Fibroblast of gingiva (primary cell): ENCODE measurements at places on chromosomes 6 and 20.

- DNase-seq: no peak
Measured at GRCh38 chr6:16322666-16323312, 84.4 kb downstream of the GMPR start.

DNA sequence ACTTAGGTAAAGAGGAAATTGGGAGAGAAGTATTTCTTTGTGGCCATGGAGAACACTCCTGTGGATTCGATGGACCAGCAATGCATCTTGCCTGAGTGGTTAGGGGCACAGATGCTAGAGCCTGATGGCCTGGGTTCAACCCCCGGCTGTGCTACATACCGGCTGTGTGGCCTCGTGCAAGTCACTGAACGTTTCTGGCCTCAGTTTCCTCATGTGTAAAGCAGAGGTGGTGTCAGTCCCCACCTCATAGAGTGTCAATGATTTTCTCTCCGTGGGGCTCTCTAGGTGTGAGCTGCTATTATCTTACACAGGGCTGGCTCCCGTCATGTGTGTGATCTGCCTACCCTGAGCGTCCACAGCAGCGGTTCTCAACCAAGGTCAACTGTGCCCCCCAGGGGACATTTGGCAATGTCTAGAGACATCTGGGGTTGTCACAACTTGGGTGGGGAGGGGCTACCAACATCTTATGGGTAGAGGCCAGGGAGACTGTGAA is 50.0 kb upstream of the PTPN1 start:
- DNase-seq: no peak

GRCh38 chr6:107819964-107820337 is 4.2 kb downstream of the SCML4 start:
- DNase-seq: no peak

GRCh38 chr6:11833626-11834592 is 55.3 kb upstream of the ADTRP start:
- DNase-seq: no peak

GRCh38 chr20:49424536-49424935 is 57.9 kb downstream of the KCNB1 start:
- DNase-seq: no peak

DNA sequence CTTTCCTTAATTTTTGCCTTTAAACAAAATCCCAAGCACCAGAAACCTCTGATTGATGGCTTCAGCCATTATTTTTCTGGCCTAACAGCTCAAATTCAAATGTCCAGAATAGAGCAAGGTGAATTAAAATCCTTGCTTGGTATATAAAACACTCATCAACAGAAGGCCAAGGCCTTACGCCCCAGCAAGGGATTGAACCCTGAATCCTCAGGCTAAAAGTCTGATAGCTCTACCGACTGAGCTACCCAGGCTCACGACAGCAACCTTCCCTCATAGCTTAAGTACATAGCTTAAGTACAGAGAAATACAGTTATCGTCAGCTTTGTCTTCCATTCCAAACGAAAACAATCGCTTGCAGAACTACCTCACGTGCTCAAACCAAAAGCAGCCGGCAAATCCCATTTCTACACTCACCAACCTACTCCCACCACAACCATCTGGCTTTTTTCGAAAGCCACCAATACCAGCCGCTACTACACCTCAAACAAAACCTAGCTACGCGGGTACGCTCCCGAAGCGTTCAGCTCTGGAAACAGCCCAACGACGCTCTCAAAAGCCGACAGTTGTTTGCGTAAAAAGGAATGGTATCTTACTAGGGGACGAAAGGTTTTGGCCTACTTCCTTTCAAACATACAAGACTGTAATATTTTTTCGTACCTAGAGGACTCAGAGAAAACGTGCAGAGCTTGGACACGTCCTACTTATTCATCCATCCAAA is 167.5 kb downstream of the GPX5 start:
- DNase-seq: peak; percentile 22

- DNase-seq: peak; percentile 95
Measured at GRCh38 chr6:79421707-79422484, 115.3 kb downstream of the LCA5 start.

GRCh38 chr6:130848945-130849344 is 21.7 kb downstream of the SMLR1 start:
- DNase-seq: no peak

GRCh38 chr20:50957276-50957675 is 1.1 kb downstream of the DPM1 start:
- DNase-seq: peak; percentile 27

GRCh38 chr20:44204156-44204831 is 6.3 kb downstream of the OSER1 start:
- DNase-seq: peak; percentile 88

- DNase-seq: no peak
Measured at GRCh38 chr6:112439432-112439831, 92.3 kb downstream of the RFPL4B start.

GRCh38 chr6:19662911-19663310 is 174.3 kb upstream of the ID4 start:
- DNase-seq: no peak

DNA sequence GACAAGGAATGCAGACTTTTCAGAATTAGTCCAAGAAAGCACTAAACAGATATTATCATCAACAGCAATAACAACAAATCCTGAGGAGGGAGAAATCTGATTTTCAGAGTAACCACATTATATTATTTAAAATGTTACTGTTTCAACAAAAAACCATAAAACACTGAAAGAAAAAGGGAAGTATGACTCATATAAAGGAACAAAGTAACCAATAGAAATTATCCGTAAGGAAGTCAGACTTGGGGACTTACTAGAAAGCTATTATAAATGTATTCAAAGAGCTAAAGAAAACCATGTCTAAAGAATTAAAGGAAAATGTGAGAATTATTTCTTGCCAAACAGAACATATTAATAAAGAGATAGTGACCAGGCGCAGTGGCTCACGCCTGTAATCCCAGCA is 98.1 kb downstream of the MYLK4 start:
- DNase-seq: no peak

DNA sequence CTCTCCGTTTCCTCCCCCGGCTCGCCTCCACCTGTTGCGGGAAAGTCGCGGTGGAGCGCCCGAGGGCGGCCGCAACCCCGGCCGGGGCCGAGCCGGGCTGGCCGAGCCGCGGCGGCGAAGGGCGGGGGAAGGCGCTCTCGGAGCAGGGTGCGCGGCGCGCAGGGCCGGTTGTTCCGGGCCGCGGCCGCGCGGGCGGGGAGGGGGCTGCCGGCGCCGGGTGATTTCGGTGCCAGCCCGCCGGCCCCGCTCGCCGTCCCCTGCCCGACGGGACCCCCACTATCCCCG is 235 bp downstream of the MAP7 start:
- DNase-seq: no peak

GRCh38 chr6:34526992-34527728 is 29.0 kb downstream of the SPDEF start:
- peak; percentile 83 for DNase-seq

DNA sequence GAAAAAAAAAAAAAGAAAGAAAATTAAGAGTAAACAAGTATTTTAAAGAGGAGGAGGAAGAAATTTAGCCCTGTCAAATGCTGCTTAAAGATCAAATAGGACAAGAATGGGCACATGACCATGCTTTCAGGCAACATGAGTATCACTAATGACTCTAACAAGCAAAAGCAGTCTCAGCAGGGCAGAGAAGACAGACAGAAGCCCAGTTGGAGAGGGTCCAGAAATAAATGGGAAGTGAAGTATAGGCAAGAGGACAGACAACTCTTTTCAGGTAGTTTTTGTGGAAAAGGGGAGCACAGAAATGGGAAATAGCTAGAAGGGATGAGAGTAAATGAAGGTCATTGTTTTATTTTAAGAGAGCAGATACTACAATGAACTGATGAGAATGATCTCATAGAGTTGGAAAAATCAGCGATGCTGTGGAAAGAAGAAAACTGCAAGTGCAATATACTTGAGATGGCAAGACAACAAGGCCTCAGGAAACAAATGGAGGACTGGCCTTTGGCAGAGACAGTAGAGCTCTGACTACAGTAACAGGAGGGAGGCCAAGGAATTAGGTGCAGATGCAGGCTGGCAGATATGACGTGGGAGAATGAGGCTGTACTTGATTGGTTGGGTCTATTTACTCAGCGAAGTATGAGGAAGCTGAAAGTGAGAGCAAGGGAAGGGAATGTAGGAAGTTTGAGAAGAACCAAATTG is 40.3 kb downstream of the KIF6 start:
- peak; percentile 14 for DNase-seq

DNA sequence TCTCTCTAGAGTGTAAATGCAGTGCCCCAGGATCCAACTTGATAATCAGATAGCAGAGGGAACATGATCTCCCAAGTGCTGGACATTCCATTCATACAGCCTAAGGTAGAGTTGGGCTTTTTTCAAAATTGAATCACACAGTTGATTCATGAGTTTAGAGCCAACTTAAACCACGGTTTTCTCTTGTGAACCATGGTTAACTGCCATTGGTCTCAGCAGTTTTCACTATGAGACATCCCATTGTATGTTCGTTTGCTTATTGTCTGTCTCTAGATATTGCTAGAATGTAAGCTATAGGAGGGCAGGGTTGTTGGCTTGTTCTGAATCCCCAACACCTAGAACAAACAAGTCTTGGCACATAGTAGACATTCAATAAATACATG is 37.2 kb upstream of the TAF8 start:
- DNase-seq: no peak

- no peak for DNase-seq
Measured at GRCh38 chr20:56422824-56423189, 10.7 kb downstream of the CASS4 start.

- peak; percentile 65 for DNase-seq
Measured at GRCh38 chr20:18397030-18397429, 69.8 kb downstream of the DZANK1 start.

DNA sequence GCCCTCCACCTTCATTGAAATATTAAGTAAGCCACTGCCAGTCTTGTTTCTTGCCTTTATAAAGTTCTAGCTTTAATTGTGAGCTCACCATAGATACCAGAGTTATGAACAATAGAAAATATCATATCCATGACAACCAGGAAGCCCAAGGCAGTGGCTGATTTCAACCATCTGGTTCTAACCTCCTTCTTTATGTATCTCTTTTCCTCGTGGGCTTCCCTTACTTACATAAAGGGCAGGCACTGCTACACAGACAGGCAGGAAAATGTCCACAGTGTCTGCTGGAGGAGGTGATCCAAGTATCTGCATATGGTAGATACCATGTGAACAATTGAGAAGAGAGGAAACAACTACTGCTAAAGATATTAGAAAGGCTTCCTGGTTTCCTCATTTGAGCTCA is 65.2 kb upstream of the PRND start:
- DNase-seq: no peak

DNA sequence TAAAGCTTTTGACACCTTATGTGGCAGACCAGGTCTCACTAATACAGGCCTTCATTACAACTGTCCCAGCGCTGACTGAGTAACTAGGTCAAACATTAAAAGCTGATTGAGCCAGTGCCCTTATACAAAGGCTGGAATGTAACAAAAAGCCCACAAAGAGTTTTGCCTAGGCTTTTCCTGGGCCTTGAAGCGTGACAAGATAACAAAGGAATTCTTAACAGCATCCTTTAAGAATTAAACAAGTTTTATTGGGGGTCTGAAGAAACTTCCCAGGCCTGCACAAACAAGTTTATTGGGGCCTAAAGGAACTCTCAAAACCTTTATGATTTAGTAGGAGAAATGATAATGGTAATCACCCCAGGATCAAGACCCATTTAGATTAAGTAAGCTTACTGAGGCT is 267.6 kb upstream of the FAM83B start:
- DNase-seq: no peak

DNA sequence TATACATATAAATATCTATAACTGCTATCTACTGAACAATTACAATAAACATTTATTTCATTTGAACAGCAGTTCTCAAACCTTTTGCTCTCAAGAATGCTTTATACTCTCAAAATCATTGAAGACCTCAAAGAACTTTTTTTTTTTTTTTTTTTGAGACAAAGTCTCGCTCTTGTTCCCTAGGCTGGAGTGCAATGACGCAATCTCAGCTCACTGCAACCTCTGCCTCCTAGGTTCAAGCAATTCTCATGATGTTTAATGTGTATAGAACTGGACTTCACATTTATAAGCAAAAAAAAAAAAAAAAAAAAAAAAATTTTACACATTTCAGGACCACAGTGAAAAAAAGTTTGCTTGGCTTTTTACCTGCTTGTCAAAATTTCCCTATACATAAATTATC is 11.7 kb downstream of the UBE2V1 start:
- DNase-seq: no peak

- no peak for DNase-seq
Measured at GRCh38 chr6:88662163-88662580, 301.2 kb downstream of the RNGTT start.

- DNase-seq: no peak
Measured at GRCh38 chr6:87705070-87705691, 3.1 kb upstream of the AKIRIN2 start.

- no peak for DNase-seq
Measured at GRCh38 chr6:31474871-31475286, 23.1 kb upstream of the MICB start.
